A549 (cell line): ENCODE measurements at places on chromosomes 2 and 18.
A peak's percentile ranks its signal among the peaks of the same experiment; 100 is the strongest.

DNA sequence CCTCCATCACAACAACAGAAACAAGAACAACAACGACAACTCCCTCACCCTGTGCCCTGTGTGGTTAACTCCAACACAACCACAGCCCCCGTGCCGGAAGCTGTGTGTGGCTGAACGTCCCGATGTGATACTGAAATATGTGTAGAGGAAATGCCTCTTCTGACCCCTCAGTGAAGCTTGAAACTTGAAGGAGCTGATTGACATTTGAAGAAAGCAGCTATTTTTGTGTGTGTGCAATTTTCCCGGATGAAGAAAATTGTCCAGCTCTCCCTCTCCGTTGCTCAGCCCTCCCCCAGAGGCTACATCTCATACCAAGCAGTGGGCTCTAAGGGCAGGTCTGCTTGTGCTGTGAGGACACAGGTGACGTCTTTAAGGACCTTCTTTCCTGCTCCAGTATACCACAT lies 173.8 kb downstream of the ICOS start:
- no peak for DNase-seq

- peak; percentile 35 for DNase-seq
These were observed 30.9 kb upstream of the REEP1 start for GRCh38 chr2:86368161-86368824.

DNA sequence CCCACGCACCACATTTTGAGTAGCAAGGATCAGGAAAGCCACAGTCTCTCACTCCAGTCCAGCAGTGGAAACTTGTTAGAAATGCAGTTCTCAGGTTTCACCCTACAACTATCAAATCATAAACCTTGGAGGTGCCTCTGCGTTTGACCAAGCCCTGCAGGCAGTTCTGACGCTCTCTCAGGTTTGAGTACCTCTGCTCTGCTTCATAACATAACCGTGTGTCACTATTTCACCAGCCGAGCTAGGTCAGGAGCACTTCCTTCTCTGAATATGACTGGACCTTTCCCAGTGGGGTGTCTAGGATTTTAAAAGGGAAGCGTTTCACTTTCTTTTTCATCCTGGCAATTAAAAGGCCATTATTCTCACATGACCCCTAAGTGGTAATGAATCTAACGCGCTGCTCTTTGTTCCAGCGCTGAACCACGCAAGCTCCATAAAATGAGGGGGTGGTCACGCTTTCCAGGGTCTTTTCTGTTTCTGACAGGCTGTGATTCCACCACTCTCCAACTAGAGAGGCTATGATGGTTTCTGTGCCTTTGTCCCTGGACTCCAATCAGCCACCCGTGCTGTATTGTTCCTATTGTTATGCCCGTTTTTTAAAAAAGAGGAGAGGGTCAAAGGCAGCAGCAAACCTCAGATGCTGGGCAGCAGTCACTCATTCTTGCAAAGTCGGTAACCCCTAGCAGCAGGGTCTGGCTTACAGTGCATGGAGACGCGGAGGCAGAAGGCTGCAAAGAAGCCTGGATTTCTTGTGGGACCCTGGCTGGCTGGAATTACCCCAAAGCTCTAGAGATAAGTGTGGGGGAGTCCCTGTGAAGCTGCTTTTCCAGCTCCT lies 75.2 kb upstream of the CTNNA2 start:
- no peak for DNase-seq

- peak; percentile 37 for DNase-seq
These were observed 6.7 kb upstream of the ATG16L1 start for GRCh38 chr2:233244818-233245217.

DNA sequence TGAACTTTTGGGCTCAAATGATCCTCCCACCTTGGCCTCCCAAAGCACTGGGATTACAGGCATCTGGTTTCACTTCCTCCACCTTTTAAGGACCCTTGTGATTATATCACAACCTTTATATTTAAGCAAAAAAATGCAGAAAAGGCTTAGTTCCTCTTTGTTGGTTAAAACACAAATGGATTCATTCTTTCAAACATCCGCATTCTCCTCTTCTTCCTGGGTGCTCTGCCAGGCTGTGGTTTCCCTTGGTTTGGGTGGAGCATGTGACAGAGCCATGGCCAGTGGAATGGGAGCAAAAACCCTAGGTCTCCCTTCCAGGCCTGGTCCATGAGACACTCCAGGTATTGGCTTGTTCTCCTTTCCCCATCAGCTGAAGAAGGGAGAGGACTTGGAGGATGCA lies 9.9 kb upstream of the SLC66A3 start:
- no peak for DNase-seq

GRCh38 chr2:1055014-1055595 lies 104.5 kb downstream of the SNTG2 start:
- DNase-seq = no peak

DNA sequence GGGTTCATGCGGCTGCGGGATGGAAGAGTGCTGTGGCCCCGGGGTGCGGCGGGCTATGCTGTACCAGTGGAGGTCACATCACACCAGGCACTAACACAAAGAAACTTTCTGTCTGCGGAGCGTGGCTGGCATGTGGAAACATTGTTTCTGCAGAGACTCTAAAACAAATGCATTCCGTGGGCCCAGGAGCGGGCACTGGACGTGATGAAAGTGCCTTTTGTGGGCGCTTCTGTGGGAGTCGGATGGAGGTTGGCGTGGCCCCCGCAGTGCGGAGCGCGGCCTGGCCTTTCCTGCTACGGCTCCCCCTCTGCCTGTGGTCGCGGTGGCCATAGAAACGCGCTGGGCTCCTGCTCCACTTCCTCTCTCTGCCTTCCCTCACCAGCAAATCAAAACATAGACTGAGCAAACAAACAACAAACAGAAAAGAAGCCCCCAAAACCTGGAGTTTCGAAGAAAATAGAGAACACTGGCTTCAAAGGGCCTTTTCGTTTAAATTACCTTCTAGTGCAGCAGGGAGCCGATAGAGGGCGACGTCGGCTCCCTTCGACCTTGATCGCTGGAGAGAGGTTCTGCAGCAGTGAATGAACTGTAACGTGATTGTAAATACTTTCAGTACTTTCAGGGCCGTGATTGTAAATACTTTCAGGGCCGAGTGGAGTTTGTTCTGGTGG lies 51.4 kb downstream of the KIF5C start:
- DNase-seq = peak; percentile 31

DNA sequence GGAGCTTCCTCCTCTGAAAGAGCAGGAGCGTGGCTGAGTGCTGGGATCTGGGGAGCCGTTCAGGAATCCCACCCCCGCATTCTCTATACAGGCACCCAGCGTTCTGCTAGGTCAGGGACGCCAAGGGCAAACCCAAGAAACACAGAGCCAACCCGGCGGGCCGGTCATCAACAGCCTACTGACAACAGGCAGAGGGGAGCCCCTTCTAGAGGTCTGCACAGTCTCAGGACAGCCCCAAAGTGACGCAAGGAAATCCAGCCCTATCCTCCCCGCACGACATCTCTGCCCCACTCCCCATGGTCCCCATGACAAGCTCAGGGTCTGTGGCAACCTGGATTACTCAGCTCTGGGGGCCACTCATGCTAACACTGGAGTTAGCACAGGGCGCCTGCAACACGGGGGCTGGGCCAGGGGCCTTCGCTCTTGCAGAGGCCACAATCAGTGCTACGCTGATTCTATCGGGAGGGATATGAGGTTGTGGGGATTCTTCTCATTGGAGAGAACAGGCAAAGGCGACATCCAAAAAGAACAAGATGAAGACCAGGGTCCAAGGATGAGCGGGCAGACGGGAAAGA lies 81.6 kb downstream of the PXDN start:
- no peak for DNase-seq

DNA sequence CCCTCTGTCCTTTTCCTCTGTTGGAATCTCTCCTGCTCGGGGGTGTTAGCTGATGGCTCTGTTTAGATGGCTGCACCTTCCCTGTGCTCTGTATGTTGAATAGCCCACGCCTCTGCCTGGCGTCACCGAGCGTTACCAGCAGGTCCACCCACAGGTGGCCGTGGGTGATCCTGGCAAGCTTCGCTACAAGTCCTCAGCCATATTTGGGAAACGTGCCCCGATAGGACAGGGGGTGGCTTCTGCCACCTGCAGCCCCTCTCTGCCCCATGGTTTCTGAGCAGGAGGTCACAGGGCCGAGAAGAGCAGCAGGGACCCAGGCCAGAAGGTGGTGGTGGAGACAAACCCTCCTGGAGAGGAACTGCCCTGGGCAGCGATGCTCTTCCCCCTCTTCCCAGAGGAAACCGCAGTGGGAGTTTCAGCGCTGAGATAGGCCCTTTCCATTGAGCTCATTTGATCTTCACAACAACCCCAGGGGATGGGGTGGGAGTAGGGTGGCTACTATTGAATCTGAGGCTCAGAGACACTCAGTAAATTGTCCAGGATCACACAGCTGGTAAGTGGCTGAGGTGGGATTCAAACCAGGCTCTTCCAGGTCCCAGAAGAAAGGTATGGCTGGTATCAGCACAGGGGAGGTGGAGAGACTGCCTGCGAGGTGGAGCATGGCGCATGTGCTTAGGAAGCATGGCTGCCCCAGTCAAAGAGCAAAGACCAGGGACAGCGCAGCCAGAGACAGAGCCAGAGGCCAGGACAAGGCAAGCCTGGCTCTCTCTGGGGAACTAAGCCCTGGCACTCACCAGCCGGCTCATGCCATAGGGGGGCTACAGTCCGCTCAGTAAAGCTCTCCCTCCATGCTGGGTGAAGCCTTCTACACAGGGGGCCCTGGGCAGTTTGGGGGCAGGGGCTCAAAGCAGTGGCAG lies 15.0 kb downstream of the NGEF start:
- DNase-seq = no peak

GRCh38 chr2:233114421-233114861 lies 54.3 kb downstream of the INPP5D start:
- DNase-seq = no peak

GRCh38 chr2:54574107-54574859 lies 118.2 kb downstream of the SPTBN1 start:
- no peak for DNase-seq

DNA sequence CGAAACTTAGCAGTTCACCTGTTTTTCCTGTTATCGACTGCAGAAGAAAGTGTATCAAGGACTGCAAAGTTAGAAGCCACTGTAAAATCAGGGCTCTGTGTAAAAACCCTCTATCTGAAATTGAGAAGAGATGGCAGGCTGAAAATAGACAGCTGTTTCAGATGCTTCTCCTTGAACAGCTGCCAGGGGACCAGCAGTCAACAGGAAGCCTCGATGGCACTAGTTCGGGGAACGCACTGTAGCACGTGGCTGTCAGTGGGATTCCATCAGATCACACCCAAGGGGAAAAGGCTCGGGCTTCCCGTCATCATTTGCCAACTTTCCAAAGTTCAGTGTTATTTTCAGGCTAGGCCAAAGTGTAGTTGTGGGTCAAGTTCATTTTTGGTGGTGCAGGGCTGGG lies 316.9 kb downstream of the TXNL1 start:
- no peak for DNase-seq

DNA sequence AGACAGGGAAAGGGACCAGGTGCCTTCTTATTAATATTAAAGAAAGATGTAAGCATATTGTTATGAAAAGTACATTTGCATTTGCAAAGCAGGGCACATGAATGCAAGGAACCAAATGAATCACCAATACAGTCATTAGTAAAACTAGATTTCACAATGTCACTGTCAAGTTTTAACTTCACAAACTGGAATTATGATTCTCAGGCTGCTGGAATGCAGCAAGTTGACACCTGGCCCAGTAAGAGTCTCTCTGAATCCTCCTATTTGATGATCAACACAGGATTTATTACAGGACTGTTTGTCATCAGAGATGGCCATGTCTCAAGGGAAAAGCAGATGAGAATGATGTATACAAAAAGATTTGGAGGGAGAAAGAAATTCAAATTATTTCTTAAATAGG lies 72.9 kb upstream of the STK39 start:
- DNase-seq = no peak

- DNase-seq = peak; percentile 24
These were observed 156.7 kb downstream of the ARHGAP28 start for GRCh38 chr18:6885992-6886796.

DNA sequence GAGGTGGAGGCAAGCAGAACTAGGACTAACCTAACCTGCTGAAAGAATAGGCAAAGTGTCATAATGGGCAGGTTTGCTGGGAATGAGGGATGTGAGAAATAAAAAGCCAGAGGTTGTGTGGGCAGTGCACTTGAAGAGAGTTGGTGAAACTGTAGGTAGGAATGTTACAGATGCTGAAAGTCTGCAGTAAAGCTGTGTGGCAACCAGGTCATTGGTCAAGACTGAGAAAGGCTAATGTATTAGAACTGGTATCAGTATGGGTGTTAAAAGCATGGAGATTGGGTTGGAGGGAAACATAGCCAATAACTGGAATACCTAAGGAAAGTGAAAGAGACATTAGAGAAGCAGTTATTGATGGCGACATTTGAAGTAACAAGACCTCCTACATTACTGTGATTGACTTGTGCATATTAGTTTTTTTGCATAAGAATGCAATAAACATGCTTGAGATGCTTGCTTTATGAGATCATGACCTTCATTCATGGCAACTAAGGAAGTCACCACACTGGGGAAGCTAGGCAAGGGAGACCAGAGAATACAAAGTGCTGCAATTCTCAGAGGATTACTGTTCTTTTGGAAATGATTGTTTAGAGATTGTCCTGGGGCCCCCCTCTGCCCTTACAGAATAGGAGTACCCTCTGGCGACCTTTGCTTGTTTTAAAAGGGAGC lies 11.8 kb downstream of the GULP1 start:
- no peak for DNase-seq

GRCh38 chr2:19667536-19667949 lies 234.2 kb downstream of the TTC32 start:
- DNase-seq = no peak

DNA sequence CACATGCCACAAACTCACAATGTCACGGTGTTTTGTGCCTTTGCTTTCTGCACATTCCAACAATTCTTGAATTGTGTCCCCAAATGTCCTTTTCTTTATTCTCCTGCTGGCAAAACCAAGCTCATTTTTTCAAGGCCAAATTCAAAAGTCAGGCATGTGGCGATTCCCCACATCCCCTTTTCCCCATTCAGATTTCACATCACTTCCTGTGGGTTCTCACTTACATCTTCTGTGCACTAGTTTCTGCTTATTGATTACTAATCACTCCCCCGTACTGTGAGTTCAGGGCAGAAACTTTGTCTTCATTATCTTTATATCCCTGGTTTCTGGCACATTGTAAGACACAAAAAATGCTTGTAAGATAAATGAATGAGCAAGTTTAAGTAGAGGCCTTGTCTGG lies 69.2 kb downstream of the AP1S3 start:
- DNase-seq = no peak

DNA sequence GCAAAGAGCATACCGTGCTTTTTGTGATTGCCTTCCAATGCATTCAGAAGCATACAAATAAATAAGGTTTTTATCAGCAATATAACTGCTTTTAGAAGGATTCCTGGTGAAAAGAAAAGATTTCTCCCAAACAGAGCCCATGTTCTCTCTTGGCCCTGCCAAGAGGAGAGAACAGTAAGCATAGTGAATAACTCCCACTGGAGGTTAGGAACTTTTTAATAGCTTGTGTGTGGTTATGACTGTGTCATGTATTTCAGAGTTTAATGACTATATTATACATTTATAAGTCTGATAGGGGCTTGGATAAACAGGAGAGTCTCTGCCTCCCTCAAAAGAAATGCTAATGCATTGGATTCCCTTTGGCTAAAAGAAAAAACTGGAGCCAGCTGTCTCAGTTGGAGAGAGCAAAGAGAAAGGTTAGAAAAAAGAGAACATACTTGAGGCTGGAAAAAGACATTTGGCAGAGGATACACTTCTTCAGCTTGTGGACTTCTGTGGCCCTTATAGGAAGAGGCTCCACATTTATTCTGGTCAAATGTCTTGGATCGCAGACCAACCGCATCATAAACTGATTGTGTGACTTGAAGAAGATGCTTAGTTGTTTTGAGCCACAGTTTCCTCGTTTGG lies 63.0 kb upstream of the SPRED2 start:
- no peak for DNase-seq

GRCh38 chr2:134189009-134189720 lies 64.7 kb upstream of the MGAT5 start:
- peak; percentile 10 for DNase-seq
